Stimulated activated CD8-positive, alpha-beta memory T cell treated with anti-CD3 and anti-CD28 coated beads, Interleukin-15, amount 100 ng/mL, for 24 hours (primary cell): ENCODE measurements at places on chromosomes 2 and 18.

DNA sequence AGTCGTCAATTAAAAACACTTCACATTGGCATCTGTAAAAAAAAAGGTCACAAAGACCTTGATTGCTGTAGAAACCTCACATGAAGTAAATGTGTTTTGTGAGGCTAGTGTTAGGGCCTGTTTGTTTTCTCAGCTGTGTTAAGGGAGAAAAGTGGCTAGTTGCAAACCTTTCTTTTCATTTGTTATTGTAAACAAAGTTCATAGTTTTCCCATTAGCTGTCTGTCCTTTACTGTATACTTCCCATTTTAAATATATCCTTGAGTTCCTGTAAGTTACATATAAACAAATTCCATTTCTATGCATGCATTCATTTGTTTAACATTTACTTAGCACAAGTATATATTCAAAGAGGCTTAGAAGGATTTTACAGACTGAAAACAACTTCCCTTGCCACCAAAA, 1250.2 kb downstream of the LRP1B start:
- DNase-seq, result no peak

DNA sequence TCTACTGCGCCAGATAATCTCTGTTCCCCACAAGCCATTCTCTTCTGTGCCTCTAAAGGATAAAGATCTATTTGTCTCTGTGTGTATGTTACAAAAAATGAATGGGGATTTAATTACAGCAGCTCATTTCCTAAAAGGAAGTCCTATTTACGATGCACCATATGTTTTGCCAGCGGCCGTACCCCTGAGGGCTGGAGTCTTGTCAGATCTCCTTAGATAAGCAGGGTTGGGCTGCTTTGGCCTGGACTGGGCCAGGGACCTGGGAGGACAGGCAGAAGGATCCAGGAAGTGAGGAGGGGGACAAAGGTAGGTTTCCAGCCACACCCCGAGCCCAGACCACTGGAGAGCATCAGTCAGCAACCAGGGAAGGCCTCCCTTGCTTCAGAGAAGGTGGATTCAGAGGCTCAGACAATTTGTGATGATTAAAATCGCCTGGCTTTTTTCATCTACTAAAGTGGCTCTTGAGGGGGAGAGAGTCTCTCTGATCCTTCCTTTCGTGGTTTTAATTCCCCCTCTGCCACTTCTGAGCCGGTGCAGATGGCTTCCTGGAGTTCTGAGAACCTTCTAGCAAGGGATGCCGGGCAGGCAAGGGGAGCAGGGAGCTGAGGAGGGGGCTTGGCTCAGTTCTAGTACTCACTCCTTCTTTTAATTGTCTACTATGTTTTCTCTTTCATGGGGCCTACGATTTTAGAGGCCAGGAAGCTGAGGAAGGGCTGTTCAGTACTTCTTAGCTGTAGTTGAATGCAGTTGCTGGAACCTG, 42.1 kb downstream of the MYCN start:
- no peak for DNase-seq

DNA sequence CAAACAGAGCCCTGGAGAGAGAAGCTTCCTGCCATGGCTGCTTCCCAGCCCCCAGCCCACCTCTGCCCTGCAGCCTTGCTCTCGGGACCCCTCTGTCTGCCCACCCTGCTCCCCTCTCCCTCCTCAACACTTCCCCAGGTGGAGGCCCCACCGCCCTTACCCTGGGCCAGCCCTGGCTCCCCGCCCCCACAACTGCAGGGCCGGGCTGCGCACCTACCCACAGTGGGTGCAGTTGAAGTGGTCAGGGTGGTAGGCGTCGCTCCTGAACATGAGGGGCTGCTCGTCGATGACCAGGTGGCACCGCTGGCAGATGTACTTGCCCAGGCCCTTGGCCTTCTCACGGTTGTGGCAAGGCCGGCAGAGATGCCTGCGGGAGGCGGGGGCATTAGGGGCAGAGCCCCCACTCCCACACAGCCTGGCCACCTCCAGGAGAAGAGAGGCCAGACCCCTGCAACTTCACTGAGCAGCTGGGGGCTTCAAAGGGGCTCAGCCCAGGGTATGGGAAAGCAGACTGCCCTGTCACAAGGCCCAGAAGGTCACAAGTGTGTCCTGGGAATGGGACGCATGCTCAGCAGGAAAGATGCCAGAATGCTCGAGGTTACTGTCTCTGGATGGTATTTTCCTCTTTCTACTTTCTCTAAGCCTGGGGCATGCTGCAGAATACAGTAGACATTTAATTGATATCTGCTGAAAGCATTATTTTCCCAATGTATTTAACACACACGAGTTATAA, 3.1 kb upstream of the GPR17 start:
- DNase-seq, result no peak

GRCh38 chr2:17747684-17748452, 5.7 kb downstream of the SMC6 start:
- DNase-seq, result no peak

DNA sequence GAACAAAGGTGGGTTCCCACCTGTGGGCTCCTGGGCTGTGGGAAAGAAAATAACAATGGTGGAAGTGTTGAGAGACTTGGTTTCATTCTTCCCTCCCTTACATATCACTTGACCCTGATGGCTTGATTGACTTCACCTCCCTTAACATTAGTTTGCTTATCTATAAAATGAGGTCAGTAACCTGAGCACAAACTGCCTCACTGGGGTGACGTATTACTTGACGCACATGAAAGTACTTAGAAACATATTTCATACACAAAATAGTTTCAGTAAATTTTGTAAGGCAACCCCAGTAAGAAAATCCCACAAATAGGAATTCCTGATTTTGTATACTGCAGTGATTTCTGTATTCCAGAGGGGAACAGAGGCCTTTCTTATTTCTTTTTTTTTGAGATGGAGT, 29.4 kb upstream of the LPIN2 start:
- no peak for DNase-seq

GRCh38 chr2:46056541-46056940, 240.7 kb upstream of the EPAS1 start:
- no peak for DNase-seq

GRCh38 chr2:58131191-58132011, 84.8 kb downstream of the VRK2 start:
- DNase-seq, result no peak

DNA sequence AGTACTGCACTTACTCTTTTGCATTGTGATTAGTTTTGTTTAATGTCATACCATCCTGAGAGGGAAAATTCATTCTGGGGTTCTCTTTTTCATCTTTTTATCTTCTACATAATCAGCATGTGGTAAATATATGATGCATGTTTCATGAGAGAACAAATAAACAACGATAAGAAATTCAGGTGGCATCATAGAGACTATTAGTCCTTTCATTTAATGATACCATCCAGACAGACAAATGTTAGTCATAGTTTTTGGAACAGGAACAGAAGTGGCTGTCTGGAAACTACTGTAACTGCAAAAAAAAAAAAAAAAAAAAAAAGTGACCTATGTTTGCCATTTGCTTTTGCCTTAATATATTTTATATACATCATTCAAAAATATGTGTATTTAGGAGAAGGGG, 761.0 kb downstream of the EPHA4 start:
- no peak for DNase-seq

DNA sequence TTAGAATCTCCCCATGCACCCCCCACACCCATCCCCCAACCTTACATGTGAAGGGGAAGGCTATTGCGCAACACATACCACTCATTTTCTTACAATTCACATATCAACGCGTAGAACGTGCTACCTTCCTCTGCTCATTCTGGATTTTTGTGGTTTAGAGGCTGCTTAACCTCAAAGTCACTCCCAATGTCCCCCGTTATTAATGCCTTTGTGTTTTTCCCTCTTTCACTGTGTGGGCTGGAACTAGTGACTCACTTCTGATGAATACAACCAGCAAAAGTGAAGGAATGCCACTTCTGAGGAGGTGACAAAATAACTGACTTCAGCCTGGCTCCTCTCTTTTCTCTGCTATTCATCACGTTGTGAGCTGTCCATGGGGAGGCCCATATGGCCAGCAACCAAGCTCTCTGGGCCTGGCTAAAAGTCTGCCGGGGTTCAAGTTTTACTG, 342.5 kb upstream of the NXPH2 start:
- no peak for DNase-seq

DNA sequence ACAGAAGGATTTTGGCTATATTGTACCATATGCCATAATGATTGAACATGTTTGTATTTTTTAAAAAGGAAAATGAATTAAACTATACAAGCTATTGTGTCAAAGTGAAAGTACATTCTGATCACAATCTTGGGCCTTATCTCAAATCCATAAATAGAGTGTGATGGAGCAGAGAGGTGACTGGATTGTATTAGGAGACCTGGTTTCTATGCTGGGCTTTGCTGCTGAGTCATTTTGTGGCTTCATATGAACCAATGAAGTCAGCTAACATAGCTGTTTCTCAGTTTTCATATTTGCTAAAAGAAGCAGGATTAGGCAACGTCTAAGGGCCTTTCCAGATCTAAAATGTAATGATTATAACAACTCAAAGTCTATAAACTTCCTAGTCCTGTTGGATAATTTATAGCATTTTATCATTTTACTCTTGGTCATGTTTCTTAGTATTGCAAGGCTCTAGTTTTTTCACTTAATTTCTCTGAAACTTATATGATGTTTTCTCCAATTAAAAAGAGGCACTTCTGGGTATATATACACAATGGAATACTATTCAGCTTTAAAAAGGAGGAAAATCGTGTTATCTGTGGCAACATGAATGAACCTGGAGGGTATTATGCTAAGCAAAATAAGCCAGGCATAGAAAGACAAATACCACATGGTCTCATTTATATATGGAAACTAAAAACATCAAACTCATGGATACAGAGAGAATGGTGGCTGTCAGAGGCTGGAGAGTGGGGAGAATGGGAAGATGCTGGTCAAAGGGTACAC, 112.3 kb downstream of the MEP1B start:
- no peak for DNase-seq

GRCh38 chr2:96870626-96871255, 861 bp upstream of the SEMA4C start:
- DNase-seq, result no peak

- DNase-seq, result no peak
These were observed 649.5 kb downstream of the SLC4A3 start for GRCh38 chr2:220276741-220277444.

DNA sequence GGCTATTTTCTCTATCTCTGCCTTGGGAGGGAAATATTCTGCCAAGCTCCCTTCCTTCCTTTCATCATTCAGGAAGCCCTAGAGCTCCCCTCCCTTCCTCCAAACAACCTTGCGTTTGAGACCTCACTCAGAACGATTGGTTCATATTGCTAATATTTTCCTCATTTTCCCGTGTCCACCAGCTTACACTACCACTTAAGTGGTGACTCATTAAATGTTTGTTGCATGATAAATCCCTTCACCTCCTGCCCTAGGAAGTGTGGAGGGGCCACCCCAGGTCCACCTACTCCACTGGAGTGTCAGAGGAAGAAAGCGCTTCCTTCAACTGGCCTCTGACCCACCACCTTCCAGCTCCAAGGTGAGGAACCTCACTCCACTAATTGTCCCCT, 2.3 kb upstream of the LPIN2 start:
- DNase-seq, result no peak
